ENCODE measurements at places on chromosomes 16 and 17.

- peak; percentile 25 for DNase-seq
Observed at GRCh38 chr17:73541561-73541981, 102.7 kb downstream of the SDK2 start.

GRCh38 chr17:41058741-41059140 lies 1.2 kb downstream of the KRTAP2-3 start:
- no peak for DNase-seq

DNA sequence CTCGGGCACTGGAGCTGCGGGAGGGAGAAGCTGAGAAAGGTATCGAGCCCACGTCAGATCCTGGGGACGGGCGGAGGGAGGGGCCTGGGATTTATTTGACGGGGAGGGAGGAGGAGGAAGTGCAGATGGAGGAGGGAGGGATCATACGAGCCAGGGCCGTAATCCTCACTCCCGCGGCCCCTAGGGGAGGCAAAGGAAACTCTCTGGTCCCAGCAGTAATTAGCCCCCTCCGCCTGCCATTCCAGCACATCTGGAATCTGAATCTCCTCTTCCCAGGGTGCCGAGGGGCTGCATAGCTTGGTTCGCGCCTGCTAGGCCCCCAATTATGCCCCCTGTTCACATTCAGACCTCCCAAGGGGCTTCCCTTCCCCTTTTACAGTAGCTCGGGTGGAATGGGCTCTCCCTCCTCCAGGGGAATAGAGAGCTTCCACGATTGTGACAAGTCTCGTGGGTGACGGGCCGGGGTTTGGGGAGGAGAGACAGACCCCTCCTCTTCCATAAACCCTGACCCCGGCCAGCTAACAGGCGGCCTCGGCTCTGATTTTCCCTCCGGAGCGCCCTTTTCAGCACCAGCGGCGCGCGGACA lies at the start of gene SEZ6L2:
TSS of gene SEZ6L2 (minus strand) at position 35 of the 586 bp plus-strand sequence. CDS start 531 bp downstream, outside the sequence.
- DNase-seq: no peak

DNA sequence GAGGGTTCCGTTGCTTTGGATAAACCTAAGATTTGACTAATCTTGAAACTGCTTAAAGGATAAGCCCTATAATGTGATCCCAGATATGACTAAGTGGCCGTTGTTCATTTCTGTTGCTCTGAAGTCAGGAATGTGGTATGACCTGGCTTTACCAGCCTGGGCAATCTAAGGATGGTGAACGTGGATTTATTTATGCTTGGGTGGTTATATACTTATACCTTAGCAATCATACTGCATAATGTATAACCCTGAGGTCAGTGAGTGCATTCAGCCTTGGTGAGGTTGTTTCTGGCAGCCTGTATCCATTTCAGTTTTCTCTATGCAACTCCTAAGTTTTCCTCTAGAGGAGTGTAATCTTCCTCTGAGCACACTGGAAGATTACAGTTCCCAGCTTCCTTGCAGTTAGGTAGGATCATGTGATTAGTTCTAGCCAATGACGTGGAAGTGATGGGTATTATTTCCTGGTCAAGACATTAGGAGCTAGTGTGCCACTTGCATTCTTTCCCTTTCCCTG lies 41.9 kb downstream of the FTO start:
- DNase-seq: no peak

DNA sequence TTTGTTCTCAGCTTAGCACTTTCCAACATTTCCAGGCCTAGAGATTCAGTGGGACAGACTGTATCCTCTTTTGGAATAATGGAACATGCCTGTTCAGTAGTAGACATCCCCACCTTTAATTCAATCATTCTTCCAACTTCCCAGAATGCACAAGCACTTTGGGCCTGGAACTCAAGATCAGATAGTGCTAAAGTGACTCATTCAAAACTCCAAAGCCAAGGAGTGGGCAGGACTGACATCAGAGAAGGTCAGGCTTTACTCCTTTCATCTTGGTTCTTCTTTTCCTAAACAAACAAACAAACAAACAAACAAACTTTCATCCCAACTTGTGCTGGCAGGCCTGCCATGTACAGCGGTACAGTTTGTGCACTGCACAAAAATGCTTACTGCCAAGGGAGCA lies 172.0 kb downstream of the AXIN2 start:
- DNase-seq: no peak

DNA sequence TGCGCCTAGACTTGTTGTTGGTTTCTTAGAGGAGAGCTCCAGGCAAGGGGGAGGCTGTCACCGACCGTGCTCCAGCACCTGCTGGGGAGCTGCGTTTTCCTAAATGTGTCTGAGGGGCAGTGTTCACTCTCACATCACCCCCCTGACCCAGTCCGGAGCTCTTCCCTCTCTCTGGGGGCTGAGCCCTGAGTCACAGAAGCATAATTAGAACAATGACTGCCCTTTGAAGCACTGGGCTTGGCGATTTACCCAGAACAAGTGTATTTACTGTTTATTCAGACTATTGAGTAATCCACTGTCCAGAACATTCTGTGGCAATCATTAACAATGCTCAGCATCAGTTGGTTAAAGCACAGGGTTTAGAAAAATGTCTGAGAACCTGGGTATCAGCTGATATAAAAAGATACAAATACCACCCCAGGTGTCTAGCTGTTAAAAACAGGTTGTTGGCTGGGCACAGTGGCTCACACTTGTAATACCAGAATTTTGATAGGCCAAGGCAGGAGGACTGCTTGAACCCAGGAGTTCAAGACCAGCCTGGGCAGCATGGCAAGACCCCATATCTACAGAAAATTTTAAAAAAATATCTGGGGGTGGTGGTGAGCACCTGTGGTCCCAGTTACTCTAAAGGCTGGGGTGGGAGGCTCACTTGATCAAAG lies 8.1 kb downstream of the CES4A start:
- DNase-seq: peak; percentile 73

GRCh38 chr17:43901861-43902589 lies 5.3 kb downstream of the MPP2 start:
- DNase-seq: no peak

DNA sequence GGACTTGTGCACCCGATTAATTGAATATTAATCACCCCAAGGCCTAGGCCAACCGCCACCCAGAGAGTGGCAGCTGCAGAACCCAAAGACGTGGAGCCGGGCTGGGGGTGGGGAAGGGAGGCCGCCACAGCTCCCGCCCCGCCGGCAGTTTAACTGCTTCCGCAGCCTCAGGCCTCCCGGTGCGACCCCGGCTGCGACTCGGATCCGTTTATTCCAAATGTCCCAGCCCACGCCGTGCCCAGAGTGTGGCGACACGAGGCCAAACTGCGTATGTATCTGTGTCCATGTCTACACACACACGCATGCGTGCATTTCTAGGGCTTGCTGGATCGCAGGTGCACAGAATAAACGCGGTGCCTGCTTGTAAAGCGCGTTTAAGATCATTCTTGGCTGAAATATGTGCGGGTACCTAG lies 802 bp upstream of the TOB1 start:
- DNase-seq: peak; percentile 71

DNA sequence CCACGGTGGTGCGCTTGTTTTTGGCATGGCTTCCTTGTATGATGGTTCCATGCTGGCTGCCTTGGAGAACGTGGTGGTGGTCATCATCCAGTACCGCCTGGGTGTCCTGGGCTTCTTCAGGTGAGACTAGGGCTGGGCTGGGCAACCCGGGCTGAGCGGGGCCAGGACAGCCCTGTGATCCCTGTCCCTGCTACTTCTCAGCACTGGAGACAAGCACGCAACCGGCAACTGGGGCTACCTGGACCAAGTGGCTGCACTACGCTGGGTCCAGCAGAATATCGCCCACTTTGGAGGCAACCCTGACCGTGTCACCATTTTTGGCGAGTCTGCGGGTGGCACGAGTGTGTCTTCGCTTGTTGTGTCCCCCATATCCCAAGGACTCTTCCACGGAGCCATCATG lies 4.9 kb downstream of the CES2 start:
- peak; percentile 9 for DNase-seq

DNA sequence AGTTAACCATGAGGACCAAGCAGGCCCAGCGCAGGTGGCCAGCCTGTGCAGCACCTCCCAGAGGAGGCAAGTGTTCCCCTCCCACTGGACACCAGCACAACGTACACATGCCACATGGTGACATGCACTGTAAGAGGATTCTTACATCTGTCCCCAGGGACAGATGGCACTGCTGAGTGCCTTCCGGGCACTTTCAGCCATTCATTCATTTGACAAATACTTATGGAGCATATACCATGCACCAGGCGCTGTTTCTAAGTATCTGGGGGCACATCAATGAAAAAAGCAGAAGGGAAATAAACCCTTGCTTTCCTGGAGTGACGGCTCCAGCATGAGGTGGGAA lies 79.6 kb downstream of the GAS7 start:
- no peak for DNase-seq

DNA sequence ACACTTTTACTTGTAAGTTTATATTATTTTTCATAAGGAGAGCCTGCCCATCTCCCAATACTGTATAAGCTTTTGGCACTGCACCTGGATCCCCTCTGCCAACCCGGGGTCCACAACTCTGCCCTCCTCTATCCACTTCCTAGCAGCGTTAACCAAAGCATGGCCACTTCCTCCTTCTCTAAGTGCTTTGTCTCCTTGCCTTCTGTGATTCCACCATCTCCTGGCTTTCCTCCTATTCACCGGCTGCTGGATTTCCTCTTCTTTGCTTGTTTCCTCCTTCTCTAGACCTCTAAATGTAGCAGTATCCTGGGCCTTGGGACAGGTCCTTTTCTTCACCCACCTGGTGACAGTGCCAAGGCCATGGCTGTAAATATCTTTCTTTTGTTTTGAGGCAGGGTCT lies 20.0 kb upstream of the WFIKKN2 start:
- no peak for DNase-seq

DNA sequence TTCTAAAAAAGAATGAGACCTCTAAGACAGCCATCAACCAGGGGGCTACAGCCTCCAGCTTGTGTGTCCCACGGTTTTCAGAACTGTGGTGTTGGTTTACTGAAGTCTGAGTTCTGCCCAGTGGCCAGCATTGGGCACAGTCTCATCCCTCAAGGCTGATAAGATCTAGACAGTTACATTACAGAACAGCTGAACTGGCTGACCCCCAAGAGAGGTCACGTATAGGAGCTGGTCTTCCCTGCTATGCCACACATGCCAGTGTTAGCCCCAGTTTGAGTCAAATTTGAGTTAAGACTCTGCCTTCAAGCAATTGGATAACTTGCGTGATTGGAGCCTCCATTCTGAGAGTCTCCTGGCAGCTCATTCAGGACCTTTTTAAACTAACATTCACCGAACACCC lies 14.8 kb upstream of the NUP93 start:
- no peak for DNase-seq

DNA sequence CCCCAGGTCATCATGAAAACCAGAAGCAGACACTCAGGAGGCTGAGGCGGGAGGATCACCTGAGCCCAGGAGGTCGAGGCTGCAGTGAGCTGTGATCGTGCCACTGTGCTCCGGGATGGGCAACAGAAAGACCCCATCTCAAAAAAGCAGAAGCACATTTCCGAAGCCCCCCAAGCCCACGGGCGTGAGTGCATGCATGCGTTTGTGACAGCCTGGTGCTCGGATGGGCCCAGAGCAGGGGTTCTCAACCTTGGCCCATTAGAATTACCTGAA lies 19.1 kb downstream of the TMC6 start:
- DNase-seq: no peak
